Retina (tissue), 1 donor: ENCODE measurements at places on chromosomes 4 and X.

DNA sequence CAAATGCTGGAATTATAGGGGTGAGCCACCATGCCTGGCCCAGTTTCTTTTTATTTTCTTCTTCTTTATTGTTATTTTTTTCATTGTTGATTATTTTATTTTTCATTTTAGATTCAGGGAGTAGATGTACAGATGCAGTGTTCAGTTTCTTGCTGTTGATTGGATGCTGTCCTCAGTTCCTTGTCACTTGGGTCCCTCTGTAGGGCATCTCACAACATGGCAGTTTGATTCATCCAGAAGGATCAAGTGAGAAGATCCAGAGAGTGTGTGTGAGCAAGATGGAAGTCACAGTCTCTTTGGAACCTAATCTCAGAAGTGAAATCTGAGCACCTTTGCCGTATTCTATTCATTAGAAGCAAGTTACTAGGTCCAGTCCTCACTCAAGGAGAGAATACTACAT lies 20.9 kb downstream of the HMGB3 start:
- DNase-seq, result no peak

- DNase-seq, result no peak
These were observed 133.7 kb downstream of the DCLK2 start for GRCh38 chr4:150211799-150212445.

GRCh38 chr4:68349649-68350360 lies at the start of gene YTHDC1:
Gene YTHDC1 (minus strand): TSS chr4:68350090. CDS start chr4:68349753, 337 bp downstream.
- DNase-seq, result peak; percentile 98

DNA sequence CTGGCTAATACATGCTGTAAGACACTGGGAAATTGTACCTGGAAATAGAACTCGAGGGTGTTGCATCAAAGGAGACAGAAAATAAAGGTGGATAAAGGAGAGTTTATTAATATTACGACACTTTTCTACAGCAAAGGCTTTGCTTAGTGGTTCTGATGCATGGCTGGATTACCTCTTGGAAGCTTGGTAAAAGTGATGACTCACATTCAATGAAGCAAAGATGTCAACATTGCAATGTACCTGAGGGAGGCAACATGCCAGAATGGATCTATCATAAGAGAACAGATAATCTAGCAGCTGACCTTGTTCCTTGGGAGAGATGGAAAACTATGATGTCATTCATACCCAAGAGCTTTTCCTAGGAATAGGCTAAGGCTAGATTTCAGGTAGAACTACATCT lies 735.1 kb upstream of the DIAPH2 start:
- no peak for DNase-seq

DNA sequence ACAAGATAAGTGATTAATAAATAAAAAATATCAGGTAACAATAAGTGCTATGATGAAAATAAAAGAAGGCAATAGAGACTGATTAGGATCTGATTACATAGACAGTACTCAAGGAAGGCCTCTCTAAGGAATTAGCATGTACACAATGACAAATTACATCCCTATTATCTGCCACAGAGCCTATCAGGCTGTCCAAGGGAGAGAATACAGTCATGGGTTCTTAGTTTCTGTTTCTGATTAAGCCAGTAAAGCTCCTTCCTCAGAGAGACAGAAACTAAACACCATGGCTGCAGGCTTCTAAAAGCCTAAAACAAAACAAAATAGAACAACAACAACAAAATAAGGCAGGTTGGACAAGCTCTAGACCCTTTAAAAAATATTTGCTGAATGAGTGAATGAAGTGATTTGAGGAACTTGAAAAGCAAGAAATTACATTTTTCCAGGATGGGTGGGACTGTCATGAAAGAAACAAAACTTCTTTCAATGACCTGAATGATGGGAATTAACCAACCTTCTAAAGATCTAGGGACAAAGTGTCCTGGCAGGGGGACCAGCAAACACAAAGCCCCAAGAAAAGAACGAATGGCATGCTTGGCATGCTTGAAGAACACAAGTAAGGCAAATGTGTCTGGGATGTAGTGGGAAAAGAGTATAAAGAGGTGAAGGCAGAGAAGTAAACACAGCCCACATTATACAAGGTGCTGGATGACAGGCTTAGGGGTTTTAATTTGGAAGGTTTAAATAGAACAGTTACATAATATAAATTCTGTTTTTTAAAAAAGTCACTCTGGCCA lies 44.1 kb downstream of the NAA11 start:
- no peak for DNase-seq

DNA sequence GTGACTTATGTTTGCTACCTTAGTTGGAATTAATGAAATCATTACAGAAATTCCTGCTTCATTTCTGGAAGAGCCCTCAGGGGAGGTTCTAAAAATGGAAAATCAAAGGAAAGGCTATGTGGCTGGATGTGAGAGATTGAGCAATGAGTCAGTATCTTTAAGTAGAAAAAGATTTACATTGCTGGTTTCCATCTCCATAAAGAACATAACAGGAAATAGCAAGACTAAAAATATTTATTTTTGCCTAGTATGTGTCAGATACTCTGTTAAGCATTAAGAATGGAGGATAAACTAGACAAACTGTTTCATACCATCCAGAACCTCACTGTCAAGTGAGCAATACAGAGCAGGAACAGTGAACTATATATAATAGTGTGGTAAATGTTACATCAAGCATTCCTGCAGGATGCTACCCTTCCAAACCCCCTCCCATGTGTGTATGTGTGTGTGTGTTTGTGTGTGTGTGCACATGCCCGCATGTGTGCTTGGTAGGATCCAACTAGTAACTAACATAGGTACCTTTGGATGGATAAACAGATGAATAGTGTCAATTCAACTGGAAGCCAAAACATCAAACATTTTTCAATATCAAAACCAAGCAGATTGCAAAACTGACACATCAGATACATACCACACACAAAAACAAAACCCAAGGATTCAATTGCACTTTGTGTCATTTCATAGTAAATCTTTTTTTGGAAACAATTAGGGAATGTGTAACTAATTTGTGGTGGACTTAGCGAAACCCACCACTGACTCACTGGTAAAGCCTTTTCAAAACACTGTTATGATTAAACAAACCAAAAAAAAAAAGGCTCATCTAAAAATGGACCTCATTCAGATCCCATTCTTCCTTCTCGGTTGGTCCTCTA lies 223.4 kb downstream of the SHROOM3 start:
- no peak for DNase-seq

- no peak for DNase-seq
These were observed 6.5 kb upstream of the SHISA3 start for GRCh38 chr4:42390622-42391354.

GRCh38 chrX:132173647-132174046 lies 45.6 kb downstream of the RAP2C start:
- DNase-seq, result no peak

GRCh38 chrX:110914281-110914680 lies 118.7 kb upstream of the CHRDL1 start:
- DNase-seq, result no peak

DNA sequence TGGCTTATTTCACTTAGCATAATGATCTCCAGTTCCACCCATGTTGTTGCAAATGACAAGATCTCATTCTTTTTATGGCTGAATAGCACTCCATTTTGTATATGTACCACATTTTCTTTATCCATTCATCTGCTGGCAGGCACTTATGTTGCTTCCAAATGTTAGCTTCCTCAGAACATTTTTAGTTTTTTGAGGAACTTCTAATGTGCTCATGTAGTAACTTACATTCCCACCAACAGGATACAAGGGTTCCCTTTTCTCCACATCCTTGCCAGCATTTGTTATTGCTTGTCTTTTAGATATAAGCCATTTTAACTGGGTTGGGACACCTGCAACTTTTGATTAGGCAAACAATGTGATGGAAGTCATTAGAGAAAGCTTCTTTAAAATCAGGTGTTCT lies 454.2 kb downstream of the NLGN4X start:
- no peak for DNase-seq

DNA sequence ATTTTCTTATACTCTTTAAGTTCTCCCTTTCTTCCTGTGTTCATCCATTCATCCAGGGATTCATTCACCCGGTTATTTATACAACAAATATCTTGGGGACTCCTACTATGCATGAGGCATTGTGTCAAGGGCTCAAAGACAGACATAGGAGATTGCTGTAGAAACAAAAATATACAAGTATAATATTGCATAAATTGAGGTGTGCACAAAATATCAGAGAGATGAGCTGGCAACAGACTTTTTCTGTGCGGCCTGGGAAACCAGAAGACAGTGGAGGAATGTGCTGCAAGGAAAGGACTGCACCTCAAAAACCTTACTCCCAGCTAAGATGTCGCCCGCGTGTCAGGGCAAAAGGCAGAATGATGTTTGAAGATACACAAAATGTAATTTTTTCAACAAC lies 9.6 kb downstream of the OTOP1 start:
- DNase-seq, result no peak

DNA sequence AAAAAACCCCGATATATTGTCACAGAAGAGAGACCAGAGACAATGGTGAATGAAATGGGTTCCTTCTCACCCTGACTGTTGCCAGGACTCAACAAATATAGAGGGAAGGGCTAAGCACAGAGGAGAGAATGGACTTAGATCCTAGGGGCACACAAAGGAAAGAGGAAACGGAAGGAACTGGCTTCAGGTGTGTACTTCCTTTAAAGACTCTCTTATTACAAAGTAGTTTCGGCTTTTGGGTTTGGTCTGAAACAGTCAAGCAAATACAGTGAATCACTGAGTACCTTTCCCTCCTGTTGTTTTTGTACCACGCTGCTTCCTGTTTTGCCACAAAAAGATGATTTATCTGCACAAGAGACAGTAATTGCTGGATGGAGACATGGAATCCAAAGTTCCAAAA lies 46.1 kb upstream of the S100G start:
- no peak for DNase-seq

- DNase-seq, result no peak
These were observed 34.5 kb upstream of the SCRG1 start for GRCh38 chr4:173433447-173433846.

- no peak for DNase-seq
These were observed 17.4 kb downstream of the KLF3 start for GRCh38 chr4:38681281-38681991.

DNA sequence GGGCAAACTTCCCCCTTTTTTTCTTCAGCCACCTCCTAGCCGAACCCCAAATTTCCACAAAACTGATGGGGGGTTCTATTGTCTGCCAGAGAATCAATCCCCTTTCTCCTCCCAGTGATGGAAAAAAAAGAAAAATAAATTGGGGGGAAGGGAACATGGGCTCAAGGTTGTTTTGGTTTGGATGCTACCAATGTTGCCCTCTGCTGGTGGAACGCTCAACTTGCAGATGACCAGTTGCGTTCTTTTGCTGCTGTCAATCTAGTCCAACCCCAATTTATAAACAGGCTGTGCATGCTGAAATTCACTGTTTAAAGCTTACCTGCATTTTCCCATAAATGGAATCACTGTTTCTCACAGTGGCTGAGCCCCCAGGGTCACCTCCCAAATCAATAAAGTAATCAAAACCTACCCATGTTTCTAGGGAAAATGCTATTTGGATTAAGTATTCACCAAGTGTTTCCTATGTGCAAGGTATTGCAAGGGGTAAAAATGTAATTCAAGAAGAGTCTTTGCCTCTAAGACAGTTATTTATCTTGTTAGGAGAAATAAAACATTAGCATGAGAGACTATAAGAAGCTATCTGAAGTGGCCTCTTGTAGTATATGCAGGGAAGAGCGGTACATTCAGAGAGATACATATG lies 116.7 kb upstream of the TMEM164 start:
- DNase-seq, result peak; percentile 54

- no peak for DNase-seq
These were observed 138.3 kb upstream of the PUDP start for GRCh38 chrX:7286168-7286837.

GRCh38 chr4:37725718-37726117 lies 39.5 kb upstream of the RELL1 start:
- DNase-seq, result no peak

- peak; percentile 74 for DNase-seq
These were observed at the start of gene DCHS2 for GRCh38 chr4:154491341-154492271. Gene DCHS2 (minus strand): TSS chr4:154491799. CDS start chr4:154491355, 444 bp downstream.

- DNase-seq, result no peak
These were observed 45.2 kb upstream of the HGFAC start for GRCh38 chr4:3396600-3396999.

- DNase-seq, result no peak
These were observed 90.4 kb downstream of the ABLIM2 start for GRCh38 chr4:8067945-8068896.

GRCh38 chr4:126354784-126355183 lies 1040.0 kb downstream of the FAT4 start:
- DNase-seq, result no peak

DNA sequence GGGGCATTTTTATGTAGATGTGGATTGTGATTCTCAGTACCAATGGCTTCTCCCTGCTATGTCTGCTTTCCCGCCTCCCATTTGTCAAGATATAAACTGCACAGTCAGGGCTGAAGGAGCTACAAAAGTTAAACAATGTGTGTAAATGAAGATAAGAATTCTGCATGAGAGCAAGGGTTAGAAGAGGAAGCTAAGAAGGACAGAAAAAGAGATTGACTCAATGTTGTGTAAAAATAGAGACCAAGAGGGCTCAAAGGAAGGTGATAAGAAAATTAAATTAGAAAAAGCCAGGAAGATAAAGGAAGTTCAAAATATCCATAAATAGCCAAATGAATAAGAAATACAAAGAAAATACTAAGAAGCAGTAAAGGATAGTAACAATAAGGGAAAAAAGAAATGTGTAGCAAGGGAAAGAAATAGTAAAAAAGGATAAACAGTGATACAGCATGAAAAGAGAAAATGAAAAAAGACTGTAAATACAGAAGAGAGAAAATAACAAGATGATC lies 82.5 kb downstream of the AMELX start:
- no peak for DNase-seq

DNA sequence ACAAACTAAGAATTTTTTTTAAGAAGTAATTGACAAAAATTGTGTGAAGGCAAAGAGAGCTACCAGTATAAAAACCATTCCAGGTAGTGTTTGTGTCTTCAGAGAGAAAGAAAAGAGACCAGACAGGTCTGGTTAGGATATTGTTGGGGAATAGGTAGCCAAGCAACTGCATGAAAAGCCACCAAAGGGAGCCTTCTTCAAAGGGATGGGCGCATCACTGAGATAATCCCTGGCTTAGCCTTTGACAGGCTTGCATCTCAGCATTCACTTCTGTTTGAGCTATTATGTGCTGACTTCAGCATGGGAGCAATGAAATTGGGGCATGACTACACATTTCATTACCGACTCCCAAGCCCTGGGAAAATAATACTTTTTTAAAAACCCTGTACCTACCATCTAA lies 496.6 kb downstream of the IL1RAPL1 start:
- DNase-seq, result no peak

GRCh38 chr4:1754336-1754735 lies 33.0 kb downstream of the TACC3 start:
- DNase-seq, result peak; percentile 26

- DNase-seq, result no peak
These were observed 6.3 kb upstream of the PPP2R2C start for GRCh38 chr4:6478546-6479220.

GRCh38 chrX:138690591-138690990 lies 20.9 kb downstream of the FGF13 start:
- no peak for DNase-seq

GRCh38 chrX:73266766-73267165 lies 52.1 kb upstream of the NAP1L2 start:
- DNase-seq, result no peak

GRCh38 chr4:4574792-4575191 lies 32.9 kb upstream of the STX18 start:
- DNase-seq, result no peak
